Activated CD4-positive, alpha-beta T cell treated with anti-CD3 and anti-CD28 coated beads, Interleukin-2, Interleukin-4, amounts not matched to agents 100 ng/mL and 50 ng/mL, durations not matched to agents 16 hours and 8 hours (primary cell): ENCODE measurements at places on chromosomes 11 and 22.

- no peak for DNase-seq
Measured at GRCh38 chr22:46465345-46465720, 72.1 kb downstream of the CELSR1 start.

- no peak for DNase-seq
Measured at GRCh38 chr11:75241906-75242644, 1.5 kb downstream of the TPBGL start.

DNA sequence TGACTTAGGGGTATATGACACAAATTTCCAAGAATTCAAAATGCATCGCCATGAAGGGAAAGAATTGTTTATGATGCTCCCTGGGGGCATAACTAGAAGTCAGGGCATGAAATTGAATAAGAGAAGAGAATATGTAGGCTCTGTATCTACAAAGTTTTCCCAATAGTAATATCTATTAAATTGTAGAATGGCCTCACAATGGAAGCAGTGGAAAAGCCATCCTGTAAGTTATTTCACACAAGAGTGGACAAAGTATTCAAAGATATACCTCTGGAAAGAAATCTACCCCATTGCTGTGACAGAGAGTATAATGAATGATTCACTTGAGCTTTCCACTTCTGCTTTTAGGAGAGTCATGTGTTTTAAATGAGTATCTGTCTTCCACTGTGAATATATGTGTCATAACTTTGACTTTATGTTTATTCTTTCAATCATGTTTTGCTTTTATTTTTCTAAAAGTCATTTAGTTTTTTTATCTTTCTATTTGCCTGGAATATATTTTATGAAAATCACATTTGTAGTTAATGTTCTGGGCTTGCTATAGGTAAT lies 65.7 kb upstream of the DDI1 start:
- no peak for DNase-seq

GRCh38 chr11:104917271-104918112 lies 19.2 kb upstream of the CASP12 start:
- DNase-seq: no peak

GRCh38 chr22:26848244-26848920 lies 191.0 kb downstream of the MIAT start:
- DNase-seq: no peak
